ENCODE measurements at places on chromosomes 12 and 14.

DNA sequence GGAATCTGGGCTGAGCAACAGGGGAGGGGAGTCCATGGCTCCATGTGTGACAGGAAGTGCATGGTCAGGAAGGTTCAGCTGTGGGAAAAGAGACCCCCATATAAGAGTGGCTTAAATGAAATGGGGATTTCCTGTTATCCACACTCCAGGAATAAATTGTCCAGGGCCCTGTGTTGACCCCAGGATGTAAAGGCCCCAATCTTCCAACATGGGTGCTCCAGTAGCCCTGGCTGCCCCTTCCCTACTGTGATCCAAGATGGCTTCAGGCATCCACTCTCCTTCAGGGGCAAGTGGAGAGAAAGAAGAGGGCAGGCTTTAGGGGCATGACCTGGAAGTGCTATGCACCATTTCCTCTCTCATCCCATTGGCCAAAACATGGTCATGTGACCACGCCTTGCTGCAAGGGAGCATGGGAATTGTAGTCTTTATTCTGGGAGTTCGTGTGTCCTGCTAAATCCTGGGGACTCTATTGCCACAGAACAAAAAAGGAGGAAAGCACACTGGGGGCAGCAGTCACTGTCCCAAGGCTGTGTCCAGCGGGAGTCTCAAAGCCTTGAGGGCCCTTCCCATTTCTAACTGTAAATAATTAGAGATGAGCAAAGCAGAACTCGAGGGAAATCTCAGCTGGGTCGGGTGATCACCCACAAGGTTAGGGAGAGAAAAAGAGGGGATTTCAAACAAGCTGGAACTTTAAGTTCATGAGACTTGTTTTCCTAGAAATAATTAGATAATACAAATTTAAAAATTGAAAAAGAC is 289.2 kb downstream of the ADGRD1 start:
- DNase-seq, result peak; percentile 55

DNA sequence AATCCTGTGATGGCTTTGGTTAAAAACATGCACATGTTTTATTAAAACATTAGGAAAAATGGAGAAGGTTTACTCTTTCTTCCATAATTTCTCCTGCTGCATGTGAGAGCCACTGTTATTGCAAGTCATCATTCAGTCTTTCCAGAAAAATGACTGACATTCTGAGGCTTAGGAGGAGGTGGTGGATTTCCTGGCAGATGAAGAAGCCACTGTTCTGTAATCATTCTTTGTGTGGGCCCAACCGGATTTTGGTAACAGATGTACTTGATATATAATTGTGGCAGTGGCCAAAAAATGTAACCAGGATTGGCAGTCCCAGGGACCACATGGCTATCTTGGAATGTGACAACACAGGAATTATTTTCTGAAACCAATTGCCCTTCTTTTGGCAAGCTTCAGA is 120.2 kb downstream of the DAAM1 start:
- no peak for DNase-seq

DNA sequence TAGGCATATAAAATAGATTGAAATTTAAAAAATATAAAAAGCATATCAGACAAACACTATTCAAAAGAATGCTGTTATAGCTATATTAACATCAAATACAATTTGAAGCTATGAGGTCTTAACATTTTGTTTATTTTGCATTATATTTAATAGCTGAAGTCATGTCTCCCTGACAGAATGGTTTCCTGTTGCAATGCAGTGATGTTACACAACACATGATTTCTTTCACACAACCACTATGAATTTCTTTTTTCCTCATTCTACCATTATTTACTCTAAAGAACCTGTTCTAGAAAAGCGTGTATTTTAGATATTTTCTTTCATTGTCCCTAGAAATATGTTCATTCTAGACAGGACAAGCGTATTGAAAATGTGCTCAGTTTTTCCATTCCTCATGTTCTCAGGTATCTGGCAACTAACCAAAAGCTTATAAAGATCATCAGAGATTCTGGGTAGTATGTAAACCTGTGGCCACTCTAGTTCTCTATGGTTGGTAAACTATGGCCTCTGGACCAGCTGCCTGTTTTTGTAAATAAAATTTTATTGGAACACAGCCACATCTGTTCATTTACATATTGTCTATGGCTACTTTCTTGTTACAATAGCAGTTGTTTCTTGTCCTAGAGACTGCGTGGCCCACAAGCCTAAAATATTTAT is 183.8 kb downstream of the FOXA1 start:
- DNase-seq, result no peak

DNA sequence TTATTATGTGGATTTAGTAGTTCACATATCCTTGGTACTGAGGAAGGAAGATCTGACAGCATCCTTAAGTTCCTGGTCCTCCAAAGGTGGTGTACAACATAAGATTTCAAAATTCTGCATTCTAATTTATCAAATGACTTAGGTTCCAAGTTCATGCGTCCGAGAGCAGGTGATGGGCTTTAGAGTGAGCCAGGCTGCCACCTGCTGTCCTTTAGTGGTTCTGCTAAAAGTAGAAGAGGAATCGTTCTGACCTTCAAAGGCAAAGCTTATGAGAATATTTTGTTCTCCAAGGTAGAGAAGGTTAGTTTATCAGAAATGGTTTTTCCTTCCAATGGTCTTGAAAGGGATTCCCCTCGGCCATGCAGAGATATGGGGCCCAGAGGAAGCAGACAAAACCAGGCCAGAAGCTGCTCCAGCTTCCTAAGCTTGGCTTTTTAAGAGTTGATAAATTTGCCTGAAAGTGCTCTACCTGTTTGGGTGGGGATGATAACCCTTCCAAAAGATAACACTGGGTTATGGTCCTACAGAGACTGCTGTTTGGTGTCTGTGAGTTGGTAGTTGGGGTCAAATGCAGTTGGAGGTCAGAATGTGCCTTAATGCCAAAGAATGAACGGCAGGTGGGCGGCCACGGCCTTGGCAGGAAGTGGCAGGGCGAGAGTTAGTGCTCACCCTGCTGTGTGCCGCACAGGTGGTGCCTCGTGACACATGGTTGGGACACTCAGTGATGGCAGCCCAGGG is 29.1 kb upstream of the LRTM2 start:
- DNase-seq, result peak; percentile 69

DNA sequence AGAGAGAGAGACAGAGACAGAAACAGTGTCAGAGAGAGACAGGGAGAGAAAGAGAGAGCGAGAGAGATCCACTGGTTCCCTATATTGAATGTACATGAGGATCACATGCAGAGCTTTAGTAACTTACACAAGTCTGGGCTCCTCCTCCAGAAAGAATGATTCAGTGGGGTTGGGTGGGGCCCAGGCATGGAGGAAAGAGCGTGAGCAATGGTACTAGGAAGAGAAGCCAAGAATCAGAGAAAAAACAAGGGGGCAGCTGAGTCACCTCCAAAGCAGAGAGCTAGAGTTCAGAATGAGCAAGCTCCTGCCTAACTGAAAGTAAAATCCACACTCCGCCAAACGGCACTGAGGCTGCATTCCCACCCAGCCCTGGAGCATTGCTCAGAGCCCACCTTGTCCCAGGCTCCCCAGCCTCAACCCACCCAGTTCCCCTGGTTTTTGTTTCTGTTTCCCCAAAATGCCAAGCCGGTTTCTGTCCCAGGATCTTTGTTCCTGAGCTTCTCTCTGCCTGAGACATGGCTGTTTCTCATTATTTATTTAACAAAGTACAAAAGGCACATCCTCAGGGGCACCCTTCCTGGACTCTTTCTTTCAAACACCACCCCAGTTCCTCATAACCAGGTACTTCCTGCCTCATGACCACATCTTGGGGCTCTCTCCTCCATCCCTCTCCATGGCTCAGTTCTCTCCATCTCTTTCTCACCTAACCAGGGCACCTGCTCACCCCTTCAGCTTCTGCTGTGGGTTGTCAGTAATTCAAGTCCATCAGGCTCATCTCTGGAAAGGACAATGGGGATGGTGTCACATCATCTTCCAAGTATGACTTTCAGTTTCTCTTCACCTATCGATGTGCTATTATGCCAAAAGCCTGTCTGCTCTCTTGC is 670.3 kb upstream of the TBX3 start:
- peak; percentile 93 for DNase-seq

All from kidney tubule cell (primary cell).